H4 (cell line): ENCODE measurements at places on chromosomes 1 and 21.

- no peak for DNase-seq
Measured at GRCh38 chr1:94552071-94552586, 10.6 kb upstream of the F3 start.

DNA sequence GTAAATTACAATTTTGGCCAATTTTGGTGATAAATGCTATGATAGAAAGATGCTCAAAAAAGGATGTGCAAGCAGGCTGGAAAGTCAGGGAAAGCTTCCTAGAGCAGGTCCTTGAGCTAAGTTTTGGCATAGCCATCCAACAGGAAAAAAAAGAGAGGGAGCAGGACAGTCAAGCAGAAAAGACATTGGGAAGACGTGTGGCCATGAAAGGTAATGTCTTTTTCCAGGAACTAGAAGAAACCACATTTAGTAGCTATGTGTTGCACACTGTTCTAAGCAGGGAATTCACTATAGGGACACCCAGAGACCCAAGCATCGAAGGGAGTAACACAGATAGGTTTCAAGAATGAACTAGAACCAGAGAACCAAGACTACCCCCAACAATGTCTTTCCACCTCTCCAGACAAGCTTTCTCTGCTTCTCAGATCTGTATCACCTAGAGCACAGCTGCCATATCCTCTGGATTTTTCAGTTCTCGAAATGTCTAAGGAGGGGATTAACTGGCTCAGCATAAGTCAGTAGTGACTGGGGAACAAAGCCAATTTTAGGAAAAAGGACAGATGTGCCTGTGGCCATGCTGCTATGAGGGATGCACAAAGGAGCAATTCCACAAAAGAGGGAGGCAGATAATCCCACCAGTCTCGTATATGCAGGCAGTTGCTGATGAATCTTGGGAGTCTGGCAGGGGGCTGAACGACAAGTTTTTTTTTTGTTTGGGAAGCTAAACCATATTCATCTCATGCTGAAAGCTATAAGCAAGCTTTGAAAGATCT is 97.1 kb upstream of the DAB1 start:
- DNase-seq, result no peak

GRCh38 chr1:157829711-157830110 is 9.8 kb upstream of the FCRL1 start:
- DNase-seq, result no peak

DNA sequence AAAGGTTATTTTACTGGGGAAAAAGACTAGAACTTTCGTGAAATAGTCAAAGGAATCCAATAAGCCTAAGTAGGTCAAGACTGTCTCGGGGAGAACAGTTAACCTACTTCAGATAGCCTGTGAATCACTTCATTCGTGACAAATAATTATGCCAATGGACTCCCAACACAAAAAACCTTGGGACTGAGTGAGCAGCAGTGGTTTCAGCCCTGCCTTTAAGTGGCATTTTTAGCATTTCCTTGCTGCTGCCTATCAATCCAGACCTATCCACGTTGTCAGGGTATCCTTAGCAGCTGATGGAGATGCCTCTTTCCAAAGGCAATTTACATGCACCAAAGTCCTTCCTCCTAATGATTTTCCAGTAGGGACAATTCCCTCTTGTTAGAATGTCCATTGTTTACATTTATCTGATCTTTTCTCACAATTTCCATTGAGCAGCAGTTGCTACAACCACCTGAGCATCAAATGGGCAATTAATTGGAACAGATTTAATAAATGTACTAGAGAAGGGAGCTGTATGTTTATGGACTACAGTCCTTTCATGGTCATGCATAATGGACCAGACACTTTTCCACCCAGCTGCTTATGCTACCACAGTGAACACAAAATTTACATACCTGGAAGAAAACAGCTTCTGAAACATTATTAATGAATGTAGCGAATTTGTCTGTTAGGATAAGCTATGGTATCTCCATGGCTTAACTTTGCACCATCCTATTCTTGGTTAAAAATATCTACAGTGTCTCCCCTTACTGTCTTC is 75.8 kb downstream of the TM2D1 start:
- no peak for DNase-seq

- no peak for DNase-seq
Measured at GRCh38 chr21:36048357-36048756, 12.0 kb downstream of the SETD4 start.
